ENCODE measurements at places on chromosomes 3 and 15.

DNA sequence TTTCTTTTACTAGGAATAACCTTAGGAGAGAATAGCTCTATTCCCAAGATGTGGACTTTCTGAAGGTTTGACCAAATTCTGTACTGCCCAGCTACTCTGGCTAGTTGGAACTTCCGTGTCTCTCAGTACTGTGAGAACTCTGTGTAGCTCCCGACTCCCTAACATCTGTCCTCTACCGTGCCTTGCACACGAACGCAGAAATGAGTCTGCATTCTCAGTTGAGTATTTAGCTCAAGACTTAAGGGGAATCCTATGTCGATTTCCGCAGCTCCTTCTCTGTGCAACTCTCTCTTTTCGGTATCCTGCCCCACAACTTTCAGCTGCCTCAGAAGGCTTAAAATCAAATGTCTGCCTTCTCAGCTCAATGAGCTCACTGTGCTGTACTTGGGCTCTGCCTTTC is 86.7 kb upstream of the EPHB3 start:
- no peak for DNase-seq

DNA sequence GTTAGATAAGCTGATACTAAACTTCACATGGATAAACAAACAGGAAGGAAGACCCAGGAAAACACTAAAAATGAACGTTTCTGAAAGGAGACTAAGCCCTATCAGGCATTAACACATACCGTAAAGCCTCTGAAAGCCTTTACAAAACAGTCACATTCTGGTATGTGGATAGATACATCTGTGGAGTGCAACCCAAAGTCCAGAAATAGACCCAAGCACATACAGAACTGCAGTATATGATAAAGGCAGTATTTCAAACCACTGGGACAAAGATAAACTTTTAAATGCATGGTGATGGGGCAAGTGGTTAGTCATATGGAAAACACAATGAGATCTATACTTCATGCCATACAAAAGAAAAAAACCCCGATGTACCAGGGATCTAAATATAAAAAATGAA is 26.0 kb downstream of the DCBLD2 start:
- no peak for DNase-seq

- no peak for DNase-seq
Observed at GRCh38 chr3:195025056-195025883, 245.7 kb downstream of the XXYLT1 start.

- DNase-seq: peak; percentile 77
Observed at GRCh38 chr3:13379201-13379830, 40.8 kb downstream of the NUP210 start.

DNA sequence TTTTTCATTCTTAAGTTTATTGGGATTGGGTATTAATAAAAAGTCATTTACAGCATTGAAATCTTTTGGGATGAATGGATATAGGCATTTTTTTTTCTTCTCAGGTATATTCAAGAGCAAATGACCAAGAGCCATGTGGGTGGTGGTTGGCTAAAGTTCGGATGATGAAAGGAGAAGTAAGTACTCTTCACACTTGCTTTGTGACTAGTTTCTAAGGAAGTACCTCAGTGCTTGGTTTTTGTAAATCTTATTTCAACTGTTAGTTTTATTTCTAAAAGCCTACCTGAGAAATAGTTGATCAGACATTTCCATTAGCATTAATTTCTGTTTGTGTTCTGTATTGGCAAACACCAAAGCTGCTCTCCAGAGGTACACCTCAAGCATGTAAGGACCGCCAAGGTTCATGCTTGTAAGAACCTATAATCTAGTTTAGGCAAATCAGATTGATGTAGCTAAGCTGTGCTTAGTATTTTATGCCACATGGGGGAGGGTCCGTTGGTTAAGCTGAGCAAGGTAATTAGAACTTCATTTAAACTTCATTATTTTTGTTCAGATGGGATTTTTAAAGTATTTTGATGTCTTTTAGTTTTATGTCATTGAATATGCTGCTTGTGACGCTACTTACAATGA is 35.4 kb downstream of the FXR1 start:
- DNase-seq: no peak

DNA sequence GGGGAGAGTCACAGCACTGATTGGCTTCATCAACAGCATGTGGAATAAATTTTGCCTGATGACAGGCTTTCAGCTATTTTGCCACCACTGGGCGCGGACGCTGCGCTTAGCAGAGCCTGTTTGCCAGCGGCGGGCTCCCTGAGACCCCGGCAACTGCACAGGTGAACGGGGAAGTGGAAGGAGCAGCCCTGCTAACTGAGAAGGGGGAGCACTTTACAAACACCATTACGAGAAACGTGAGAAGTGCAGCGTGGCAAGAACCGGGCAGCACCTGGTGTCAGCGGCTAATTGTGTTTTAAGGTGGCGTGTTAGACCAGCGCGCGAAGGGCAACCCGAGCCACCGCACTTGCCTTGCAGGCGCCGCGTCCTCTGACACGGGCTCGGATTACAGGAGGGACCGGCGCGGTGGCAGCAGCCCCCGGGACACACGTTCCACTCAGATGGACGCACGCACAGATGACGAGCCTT is 307.8 kb upstream of the ARRDC4 start:
- DNase-seq: no peak

DNA sequence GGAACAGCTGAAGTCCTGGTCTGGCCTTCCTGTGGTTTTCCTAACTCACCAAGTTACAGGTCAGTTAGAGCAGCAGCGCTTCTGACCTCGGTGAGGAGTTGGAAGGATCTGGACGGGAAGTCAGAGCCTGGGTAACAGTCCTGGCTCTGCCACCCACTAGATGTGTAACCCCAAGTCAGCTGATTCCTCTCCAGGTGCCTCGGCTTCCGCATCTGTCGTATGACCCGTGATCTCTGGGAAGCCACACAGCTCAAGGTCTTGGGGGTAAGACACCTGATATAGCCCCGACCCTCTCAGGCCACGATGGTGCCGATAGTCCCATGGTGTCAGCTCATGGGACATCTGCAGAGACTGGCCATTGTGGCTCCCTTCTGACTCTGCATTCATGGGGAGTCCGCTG is 8.3 kb upstream of the PIGZ start:
- no peak for DNase-seq

GRCh38 chr3:114144909-114145688 is 33.8 kb downstream of the DRD3 start:
- DNase-seq: peak; percentile 90

- DNase-seq: peak; percentile 78
Observed at GRCh38 chr3:38829404-38829803, 13.4 kb upstream of the SCN10A start.

DNA sequence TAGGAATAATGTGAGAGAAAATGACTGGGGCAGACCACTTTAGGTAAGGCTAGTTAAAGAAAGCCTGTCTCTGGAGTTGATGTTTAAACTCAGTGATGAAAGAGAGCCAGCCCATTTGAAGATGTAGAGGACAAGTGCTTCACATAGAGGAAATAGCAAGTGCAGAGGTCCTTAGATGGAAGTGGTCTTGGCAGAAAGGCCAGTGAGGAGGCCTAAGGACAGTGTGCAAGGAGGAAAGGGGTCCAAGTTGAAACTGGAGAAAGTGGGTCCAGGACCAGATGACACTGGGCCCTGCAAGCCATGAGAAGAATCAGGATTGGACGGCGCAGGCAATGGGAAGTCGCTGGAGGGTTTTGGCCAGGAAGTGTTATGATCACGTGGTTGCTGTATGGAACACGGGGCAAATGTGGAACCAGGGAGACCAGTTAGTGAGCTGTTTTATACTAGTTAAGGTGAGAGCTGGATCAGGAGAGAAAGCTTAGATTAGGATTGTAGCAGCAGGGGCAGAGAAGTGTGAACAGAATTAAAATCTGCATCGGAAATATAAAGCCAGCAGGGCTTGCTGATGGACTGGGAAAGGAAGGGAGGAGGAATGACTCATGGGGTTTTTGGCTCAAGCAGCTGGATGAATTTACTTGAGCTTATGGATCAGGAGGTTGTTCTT is 48.0 kb upstream of the SCAANT1 start:
- DNase-seq: peak; percentile 67

GRCh38 chr15:51132384-51133139 is 37.9 kb upstream of the TNFAIP8L3 start:
- peak; percentile 81 for DNase-seq

- no peak for DNase-seq
Observed at GRCh38 chr15:58762731-58763130, 8.4 kb upstream of the MINDY2 start.

- DNase-seq: no peak
Observed at GRCh38 chr3:43895573-43895972, 204.8 kb downstream of the ABHD5 start.

DNA sequence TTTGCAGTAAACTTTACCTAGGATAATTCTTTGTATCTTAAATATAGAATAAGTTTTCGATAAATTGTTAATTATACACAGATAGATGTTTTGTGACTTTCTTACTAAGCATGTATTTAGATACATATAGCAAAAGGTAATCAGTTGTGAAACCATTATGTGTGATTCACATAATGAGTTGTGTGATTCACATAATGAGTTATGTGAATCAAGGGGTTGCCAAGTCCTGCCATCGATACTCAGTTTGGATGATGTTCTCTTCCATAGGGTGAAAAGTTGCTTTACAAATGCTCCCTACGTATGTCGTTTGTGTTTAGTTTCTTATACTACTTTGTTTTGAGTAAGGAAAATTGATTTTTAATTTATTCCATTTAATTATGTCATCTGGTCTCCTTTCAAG is 682.1 kb downstream of the MECOM start:
- no peak for DNase-seq

DNA sequence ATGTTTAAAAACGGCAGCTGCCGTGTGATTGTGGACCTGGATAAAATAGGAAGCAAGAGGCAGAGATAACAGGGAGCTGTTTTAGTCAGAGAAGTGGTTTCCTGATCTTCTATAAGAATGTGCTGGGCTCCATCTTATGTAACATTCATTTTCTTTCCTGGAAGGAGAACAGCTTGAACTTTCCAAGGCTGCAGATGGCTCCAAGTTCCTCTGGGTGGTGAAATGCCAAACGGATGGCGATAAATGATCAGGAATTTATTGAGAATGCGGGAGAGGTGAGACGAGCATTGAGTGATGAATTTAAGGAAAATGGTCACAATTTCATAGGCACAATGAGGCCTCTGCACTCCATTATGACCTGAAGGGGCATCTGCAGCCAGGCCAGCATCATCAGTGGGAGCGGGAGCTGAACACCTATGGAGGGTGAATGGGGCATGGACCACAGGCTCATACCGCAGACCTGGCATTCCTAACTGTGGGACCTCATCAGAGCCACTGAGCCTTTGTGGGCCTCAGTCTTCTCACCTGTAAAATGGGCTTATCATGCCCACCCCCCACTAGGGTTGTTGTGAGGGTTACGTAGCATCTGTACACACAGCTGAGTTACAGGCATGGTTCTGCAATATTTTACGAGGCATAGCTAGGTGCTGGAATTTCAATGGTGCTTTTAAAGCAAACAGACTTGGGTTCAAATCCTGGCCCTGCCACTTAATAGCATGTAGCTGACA is 17.1 kb downstream of the MGLL start:
- peak; percentile 21 for DNase-seq

GRCh38 chr3:149315694-149316093 is 17.7 kb downstream of the TM4SF18 start:
- DNase-seq: no peak

GRCh38 chr3:174462916-174463315 is 396.2 kb upstream of the NAALADL2 start:
- DNase-seq: no peak

DNA sequence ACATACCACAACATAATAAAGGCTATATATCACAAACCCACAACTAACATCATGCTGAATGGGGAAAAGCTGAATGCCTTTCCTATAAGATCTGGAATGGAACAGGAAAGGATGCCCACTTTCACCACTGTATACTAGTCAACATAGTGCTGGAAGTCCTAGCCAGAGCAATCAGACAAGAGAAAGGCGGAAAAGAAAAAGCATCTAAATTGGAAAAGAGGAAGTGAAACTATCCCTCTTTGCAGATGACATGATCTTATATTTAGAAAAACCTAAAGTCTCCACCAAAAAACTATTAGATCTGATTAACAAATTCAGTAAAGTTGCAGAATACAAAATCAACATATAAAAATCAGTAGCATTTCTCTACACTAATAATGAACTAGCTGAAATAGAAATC is 14.6 kb upstream of the PIK3CA start:
- no peak for DNase-seq

GRCh38 chr3:107598926-107599771 is 76.4 kb downstream of the BBX start:
- DNase-seq: peak; percentile 53

GRCh38 chr3:152405915-152406802 is 137.4 kb downstream of the MBNL1 start:
- DNase-seq: peak; percentile 92
